Psoas muscle (tissue), 8 donors: ENCODE measurements at places on chromosomes 5 and 9. TPM values are rescaled to one million over a fixed set of nuclear protein-coding genes. Genes with fewer than 3 reads are reported as not detected.

Gene SPATA31D3
- not detected for total RNA-seq

DNA sequence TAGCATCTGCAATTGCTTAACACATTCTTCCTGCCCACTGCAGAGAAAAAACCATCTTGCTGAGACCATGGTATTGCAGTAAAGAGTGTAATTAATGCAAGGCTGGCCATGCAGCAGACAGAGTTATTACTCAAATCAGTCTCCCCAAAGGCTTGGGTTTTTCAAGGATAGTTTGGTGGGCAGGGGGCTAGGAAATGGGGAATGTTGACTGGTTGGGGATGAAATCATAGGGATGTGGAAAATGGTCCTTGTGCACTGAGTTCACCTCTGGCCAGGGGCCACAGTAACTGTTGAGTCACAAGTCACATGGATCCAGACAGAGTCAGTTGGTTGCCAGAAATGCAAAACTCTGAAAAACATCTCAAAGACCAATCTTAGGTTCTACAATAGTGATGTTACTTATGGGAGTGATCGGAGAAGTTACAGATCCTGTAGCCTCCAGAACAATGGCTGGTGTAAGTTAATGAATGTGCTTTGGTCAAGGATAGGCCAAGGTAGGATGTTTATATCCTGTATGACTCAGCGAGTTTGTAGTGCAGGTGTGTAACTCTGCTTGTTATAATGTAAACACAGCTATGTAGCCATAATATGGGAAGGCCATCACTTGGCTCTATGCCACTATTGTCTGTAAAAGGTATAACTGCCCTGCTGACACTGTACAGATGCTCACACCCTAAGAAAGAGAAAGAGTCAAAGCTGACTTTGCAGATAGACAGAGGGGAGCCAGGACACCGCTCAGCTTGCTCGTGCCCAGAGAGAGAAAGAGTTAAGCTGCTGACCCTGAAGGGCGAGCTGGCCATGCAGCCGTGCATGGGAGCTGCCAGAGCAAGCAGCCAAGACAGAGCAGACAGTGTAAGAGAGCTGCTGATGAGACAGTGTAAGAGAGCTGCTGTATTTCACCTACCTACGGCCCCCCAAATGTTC is 27.2 kb downstream of the C9orf152 start:
- peak; percentile 47 for DNase-seq
- H3K4me1 ChIP-seq = no peaks in the 10 kb centered on the region
- H3K36me3 ChIP-seq = no peaks in the 10 kb centered on the region
- no peak overlapping the region for H3K4me3 ChIP-seq
- H3K27ac ChIP-seq = no peak overlapping the region

Gene C9
- total RNA-seq = 0.24 TPM

DNA sequence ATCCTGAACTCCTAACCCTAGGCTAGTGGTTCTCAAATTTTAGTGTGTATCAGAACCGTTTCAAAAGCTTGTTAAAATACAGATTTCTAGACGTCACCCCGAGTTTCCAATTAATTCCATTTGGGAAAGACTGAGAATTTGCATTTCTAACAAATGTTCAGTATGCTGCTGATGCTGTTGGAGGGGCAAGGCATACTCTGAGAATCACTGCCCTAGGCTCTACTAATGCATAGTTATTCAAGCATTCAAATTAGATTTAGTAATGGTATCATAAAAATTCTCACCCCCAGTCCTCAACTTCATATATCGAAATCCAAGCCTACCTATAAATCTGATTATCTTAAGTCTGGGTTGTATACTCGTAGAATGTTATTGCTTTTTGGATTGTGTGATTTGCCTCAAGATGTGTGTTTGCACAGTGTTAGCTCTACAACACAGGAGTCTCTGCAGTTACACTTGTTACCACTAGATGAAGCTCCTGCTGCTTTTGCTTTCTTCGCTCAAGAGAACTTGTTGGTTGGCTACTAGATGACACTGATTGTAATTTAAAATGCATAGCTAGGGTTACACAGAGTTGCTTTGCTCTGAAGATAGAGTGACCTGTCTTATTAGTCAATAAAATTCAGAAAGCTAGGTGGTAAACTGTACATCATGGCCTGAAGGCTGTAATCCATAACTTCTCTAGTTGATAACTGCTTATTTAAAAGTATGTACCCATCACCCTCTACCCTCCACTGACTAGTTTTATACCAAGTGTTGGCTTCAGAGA is 7.5 kb upstream of the ERAP2 start:
- no peak overlapping the region for H3K27ac ChIP-seq
- peaks cover 4% of the 10 kb centered on the region for H3K4me1 ChIP-seq
- no peak overlapping the region for H3K4me3 ChIP-seq
- H3K27me3 ChIP-seq = no peaks in the 10 kb centered on the region
- H3K36me3 ChIP-seq = no peaks in the 10 kb centered on the region
- DNase-seq = no peak

- H3K4me3 ChIP-seq = no peak overlapping the region
- H3K27ac ChIP-seq = no peak overlapping the region
- no peaks in the 10 kb centered on the region for H3K36me3 ChIP-seq
- DNase-seq = no peak
Measured at GRCh38 chr9:27425827-27426510, 98.1 kb upstream of the IFNK start.
